KBM-7 (cell line): ENCODE measurements at places on chromosomes 16 and 17.
A peak's percentile ranks its signal among the peaks of the same experiment; 100 is the strongest.

GRCh38 chr17:78785011-78785662, 3.1 kb upstream of the CYTH1 start:
- DNase-seq, result no peak

GRCh38 chr17:72531729-72532128, 410.9 kb downstream of the SOX9 start:
- peak; percentile 34 for DNase-seq

- DNase-seq, result no peak
Observed at GRCh38 chr17:78903101-78903779, at the start of gene CEP295NL. Gene CEP295NL, minus strand, starts transcription at chr17:78903201. Its CDS starts 1,373 bp downstream, at chr17:78901828.

DNA sequence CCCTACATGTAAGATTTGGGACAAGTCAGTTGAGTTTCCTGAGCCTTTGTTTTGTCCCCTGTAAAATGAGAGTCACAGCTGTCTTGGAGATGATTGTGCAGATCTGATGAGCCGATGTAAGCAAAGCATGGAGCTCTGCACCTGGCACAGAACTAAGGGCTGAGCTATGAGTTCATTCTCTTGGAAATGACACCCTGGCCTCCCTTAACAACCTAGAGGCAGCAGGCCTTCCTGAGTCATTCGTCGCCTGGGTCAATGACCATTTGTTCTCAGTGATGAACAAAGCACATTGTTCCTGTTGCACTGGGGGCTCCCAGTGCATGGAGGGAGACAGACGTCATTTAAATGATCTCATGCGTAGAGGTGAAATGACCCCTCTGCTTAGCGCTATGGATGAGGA, 62.8 kb upstream of the GCSH start:
- no peak for DNase-seq

DNA sequence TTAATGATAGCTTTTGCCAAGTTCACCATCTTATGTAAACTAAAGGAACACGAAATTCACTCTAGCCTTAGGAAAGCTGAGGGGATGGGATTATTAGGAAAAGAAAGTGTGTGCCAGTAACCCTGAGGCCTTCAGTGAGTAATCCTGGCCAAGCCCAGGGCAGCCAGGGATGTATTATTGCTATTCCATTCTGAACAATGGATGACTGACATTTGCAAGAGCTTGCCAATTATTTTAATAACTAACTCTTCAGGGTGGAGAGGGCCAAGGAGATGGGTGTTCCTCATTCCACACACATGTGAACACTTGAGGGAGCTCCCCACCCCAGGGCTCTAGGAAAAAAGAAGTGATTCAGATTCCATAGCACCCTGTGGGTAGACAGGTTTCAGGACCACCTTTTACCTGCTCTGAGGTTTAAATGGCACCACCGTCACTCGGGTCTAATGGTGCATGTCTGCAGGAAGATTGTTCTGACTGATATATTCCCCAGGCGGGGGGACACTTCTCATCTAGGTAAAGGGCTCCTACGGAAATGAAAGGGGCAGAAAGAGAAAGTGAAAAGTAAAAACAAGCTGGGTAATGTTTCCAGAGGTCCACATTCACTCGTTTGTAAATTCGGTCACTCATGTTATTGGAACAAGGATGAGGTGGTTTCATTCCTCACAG, 41.5 kb downstream of the TK2 start:
- DNase-seq, result no peak

GRCh38 chr16:67781565-67781921, 24.8 kb downstream of the RANBP10 start:
- DNase-seq, result peak; percentile 48

DNA sequence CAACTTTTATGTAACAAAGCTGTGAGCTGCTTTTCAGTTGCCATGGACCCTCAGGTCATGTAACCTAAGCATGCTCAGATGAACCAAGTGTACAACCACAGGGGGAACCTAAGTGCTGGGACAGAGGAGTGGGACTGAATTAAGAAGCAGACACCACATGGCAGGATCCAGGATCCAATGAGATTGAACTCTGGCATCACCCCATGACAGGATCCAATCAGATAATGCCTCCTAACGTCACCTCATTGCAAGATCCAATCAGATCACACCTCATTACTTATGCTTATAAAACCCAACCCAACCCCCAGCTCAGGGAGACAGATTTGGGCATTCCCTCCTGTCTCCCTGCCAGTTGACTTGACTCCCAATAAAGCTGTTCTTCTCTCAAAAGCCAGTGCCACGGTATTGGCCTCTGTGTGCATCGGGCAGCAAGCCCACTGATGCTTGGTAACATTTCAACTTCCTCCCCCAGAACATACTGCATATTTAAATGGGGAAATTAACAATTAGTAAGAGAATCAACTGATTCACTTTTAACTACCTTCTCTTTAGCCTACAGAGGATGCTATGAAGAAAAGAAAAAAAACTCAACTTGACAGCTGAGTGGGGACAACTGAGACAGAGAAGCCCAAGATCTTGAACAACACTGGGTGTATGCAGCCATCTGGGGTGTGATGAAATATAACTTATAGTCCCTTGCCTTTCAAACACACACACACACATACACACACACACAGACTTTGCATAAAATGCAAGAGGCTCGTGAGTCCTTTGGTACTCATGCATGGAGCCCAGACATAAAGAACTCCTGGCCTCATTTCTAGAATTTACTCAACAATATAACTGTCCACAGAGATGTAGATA, 148.4 kb downstream of the SLC39A11 start:
- DNase-seq, result no peak

GRCh38 chr17:67157732-67158639, 87.0 kb downstream of the HELZ start:
- DNase-seq, result peak; percentile 42

- no peak for DNase-seq
Observed at GRCh38 chr16:35562471-35562870, 2103.1 kb downstream of the TP53TG3F start.

GRCh38 chr16:14354561-14355351, 275.3 kb downstream of the PARN start:
- DNase-seq, result peak; percentile 15

GRCh38 chr17:79936641-79937381, 97.6 kb upstream of the CBX4 start:
- DNase-seq, result no peak

DNA sequence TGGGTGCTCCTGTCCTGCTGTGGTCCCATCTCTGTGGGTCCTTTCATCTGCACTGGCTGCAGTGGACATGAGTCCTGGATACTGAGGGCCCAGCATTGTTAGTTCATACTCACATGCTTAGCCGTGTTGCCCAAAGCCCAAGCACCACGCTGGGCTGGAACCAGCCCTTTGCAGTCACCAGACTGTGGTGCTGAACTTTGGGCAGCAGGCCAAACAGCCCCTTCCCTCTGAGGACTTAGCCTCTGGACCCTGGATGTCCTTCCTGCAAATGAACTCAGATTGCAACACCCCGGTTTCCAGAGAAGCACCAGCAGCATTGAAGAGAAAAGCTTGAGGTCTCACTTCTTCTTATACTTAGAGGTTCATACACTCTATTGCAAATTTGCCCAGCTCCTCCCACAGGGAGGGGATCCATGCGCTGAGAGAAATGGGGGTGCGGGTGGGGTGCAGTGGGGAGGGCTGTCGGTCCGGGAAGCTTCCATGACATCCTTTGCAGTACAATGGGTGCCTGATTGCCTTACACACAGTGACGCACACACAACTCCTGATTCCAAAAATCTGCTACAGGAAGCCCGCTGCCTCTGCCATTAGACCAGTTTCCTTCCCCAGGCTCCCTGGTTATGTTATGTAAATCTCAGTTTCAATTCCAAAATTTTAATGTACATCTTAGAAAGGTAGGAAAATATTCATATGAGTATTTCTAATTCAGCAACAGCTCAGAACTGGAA, 65.8 kb downstream of the RGS9 start:
- DNase-seq, result no peak

DNA sequence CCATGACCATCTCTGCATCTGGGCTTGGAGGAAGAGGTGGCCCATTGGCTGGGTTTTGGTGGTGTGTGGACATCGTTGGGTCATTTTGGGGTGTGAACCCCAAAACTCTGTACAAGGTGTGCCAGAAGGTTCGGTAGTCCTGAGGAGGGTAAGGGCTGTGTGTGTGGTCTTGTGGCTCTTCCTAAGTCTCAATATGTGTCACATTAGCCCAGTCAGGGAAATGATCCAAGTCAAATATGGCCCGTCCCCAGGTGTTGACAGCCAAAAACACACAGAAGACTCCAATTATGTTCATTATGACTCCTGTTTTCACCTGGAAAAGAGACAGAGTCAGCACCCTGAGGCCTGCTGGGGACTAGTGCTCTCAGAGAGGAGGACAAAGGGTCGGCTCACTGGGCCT, 27.1 kb downstream of the SLC13A5 start:
- DNase-seq, result no peak

GRCh38 chr16:28136751-28137434, 73.4 kb upstream of the GSG1L start:
- DNase-seq, result no peak

DNA sequence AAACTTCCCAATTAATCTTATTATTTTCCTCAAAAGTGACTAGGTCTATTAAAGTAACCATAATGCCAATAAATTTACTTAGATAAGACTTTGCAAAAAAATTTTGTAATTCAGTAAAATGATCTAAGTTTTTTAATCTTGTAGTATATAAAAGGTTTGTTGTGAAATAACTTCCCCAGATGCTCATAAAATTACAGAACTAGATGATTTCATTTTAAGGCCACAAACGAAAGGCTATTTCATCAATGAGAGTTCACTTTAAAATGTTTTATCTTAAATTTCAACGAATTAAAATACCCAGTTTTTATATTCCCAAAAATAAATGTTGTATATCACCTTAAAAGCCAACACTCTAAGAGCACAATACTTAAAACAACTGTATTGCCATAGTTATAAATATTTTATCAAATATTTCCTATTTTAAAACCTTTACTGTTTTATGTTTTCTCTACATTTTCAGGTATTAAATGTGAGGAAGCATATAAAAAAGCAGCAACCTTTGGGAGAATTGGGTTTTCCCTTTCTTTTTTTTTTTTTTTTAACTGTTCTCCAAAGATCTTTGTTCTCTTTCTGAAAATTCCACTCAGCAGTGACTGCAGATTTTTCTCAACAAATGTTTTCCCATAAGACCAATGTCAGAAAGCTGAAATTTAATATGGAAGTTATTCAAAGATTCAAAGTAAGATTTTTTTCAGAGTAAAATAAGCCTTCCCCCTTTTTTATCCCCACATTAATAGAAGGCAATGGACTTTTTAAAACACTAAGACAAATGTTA, 169.9 kb downstream of the CYB561 start:
- DNase-seq, result no peak

- no peak for DNase-seq
Observed at GRCh38 chr17:17022011-17022410, 20.2 kb upstream of the MPRIP start.

- DNase-seq, result no peak
Observed at GRCh38 chr17:79361873-79362771, 248.7 kb downstream of the RBFOX3 start.

DNA sequence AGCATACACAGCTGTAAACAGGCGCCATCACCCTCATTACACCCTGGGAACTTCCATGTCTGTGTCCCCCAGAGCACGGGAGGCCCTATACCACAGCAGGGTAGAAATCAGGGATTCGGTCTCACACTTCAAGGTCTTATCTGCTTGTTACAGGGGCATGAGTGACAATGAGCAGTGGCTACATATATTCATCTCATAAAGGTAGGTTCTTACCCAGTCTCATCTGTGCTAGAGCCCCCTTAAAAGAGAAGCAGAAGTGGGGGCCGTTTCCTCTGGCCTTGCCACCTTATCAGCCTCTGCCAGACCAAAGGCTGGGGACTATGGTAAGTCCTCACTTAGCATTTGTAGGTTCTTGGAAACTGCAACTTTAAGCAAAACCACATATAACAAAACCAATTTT, 46.5 kb downstream of the IRX5 start:
- peak; percentile 22 for DNase-seq

DNA sequence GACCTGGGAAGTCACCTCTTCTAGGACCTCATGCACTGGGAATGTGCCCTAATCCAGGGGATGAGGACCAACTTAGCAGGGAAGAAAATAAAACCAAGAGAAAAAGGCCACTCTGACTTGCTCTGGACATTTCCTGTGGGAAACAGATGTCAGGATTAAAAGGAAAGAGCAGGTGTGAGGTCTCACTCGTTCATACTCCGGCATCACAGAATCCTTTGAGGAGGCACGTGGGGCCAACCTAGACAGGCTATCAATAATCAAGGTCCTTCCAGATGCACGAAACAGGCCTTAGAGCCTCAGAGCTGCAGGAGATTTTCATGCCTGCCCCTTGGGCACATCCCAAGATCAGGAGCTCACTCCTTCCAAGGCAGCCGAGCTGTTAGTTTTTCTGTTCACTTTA, 321.5 kb upstream of the CCL2 start:
- no peak for DNase-seq

- DNase-seq, result peak; percentile 34
Observed at GRCh38 chr17:19237389-19238166, 412 bp downstream of the EPN2 start.

DNA sequence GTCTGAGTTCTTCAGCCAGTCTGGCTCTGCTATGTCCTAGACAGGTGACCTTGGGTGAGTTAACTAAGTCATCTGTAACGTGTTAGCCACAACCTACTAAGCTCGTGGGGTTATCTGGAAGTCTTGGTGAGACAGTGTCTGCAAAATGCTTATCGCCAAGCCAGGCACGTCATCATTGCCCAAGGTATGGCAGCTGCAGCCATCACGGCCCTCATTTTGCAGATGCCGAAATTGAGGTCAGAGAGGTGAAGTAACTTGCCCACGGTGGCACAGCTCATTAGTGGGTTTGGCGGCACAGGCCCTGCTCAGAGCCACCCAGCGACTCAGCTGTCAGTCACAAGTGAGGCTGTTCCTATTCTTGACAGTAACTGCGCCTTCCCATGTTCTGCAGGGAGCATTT, 79.8 kb downstream of the CMIP start:
- DNase-seq, result no peak

GRCh38 chr17:38809828-38810227, 10.5 kb upstream of the PIP4K2B start:
- no peak for DNase-seq

GRCh38 chr16:2428051-2428783, 1.0 kb upstream of the CCNF start:
- DNase-seq, result no peak

DNA sequence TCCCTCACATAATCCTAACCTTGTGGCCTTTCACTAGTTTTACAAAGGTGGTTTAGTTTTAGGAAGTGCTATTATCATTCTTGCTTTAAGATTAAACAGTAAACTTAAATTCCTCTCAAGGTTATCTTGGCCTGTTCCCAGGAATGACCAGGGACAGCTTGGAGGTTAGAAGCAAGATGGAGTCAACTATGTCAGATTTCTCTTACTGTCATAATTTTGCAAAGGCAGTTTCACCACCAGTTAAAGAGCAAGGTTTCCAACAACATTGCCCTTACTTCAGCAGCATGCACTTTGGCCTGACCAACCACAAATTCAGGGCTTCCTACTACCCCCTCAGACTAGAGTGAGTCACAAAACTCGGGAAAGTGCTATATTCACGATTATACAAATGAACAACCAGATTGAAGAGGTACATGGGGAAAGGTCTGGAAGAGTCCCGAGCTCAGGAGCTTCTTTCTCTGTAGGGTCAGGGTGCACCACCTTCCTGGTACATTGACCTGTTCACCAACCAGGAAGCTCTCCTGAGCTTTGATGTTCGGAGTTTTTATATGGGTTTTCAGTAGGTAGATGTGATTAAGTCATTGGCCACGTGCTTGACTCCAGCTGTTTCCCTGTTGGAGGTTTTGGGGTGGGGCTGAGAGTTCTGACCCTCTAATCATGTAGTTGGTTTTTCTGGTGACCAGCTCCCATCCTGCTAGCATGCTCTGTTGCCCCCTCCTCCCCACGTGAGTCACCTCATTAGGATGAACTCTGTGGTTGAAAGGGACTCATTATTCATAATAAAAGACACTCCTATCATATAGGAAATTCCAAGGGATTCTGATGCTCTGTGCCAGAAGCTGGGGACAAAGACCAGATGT, 19.4 kb downstream of the RHOT1 start:
- no peak for DNase-seq

- no peak for DNase-seq
Observed at GRCh38 chr17:27533874-27534815, 77.9 kb downstream of the KSR1 start.
